Pons (tissue), 1 donor: ENCODE measurements at places on chromosomes 3 and 15.

DNA sequence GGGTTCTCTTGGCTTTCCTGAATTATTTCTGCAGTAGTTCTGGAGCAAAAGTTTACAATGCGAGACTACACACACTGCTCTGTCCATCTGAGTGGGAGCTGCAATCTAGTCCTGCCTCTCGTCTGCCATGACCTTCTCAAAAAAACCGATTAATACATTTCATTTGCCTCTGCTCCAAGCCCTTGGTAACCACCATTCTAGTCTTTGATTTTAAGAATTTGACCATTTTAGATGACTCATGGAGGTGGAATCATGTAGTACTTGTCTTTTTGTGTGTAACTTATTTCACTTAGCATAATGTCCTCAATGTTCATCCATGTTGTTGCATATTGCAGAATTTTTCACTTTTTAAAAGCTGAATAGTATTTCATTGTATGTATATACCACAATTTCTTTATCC lies 356.9 kb downstream of the SV2B start:
- DNase-seq: no peak

DNA sequence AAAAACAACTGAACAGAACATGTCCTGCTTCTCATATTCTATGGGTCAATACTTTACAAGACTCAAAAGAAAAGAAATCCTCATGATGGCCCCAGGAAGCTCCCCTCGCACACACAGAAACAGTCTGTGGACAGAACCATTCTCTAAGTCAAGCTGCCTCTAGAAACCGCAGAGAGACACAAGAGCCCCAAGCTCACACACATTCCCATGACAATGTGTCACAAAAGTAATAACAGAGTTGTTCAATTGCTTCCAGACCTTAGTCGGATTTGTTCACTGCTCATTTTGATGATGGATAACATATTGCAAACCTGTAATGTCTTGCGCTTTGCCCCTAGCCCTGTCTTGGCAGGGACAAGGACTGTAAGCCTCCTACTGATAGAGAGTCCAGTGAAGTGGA lies 60.9 kb downstream of the UMPS start:
- DNase-seq: no peak

DNA sequence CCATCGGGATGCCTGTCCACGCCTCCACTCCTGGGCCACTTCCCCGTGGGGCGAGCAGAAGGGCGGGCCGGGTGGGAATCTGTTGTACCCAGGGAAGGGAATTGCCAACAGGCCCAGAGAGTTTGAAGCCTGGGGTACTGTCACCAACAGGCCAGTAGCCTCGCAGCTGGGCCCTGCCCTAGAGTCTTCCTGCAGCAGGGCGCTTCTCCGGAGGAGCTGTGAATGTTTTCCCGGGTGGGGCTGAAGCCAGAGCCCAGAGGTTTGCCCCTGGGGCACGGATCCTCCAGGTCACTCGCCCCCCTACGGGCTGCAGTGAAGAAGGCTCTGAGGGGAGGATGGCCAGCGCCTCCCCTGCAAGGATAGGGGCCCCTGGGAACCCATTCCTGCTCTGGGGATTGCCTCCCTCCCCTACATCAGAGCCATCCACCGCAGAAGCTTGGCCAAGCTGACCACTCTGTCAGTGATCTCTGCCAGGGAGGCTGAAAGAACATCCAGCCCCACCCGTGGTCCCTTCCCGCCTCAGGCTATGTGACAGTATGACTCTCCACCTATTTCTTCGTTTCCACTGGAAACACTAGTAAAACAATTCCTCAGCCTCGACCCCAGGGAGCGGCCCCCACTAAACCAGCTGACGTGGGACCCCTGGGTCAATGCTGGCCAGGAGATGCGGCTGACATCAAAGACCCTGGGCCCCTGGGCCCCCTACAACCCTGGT lies 16.8 kb downstream of the CIDEC start:
- DNase-seq: no peak

- no peak for DNase-seq
These were observed 172.6 kb upstream of the UMPS start for GRCh38 chr3:124557433-124558232.

GRCh38 chr15:78406016-78406585 lies 31.9 kb upstream of the IREB2 start:
- no peak for DNase-seq

DNA sequence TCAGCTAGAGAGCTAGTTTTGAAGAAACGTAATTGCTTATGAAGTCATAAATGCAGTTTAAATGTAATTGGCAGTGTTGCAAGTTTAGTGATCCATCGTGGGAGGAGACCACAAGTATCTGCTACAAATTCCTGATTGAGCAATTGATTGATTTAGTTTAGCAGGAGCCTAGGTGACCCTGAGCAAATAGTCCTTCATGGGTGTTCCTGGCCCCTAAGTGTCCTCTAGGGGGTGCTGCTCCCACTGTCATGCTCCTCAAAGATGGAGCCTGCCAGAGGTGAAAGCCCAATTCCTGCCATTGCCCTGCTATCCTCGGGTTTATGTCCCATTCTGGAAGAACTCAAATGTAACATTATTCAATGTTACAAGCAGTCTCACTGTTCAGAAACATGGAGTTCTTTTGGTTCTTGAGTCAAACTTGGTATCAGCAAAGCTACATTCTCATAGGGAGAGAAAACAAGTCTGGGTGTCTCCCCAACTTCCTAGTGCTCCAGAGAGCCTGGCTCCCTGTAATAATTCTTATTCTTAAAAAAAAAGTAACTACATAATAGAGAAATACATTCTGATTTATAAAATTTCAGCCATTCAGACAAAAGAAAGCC lies 29.8 kb upstream of the SENP5 start:
- DNase-seq: peak; percentile 54

DNA sequence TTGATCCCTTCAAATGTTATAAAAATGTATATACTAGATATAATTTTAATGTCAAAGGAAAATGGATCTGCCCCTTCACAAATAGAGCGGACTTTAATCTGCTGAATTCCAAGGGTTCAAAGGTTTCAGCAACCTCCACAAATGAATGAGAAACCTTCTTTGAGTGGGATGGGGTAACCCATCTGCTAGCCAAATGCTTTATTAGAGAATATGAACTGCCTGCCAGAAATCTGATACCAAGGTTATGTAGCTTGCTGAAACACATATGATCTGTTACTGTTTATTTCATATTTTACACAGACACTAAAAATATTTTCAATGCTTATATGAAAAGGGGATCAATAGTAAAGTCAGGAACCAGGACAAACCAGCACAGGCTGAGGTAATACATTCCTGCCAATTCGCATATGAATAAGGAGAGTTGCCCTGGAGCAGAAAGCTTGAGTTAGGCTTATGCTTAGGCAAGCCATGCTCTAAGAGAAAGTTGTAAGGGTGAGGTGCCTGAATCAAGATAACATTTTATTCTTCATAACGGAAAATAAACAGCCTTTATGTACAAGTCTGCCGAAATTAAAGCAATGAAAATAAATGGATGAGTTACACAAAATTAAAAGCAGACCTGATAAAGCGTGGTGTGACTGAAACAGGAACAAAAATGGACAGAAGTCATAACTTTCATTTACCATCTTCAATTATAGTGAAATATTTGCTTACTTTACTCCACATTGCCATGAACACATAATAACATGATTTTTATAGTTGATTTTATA lies 26.5 kb downstream of the PLOD2 start:
- no peak for DNase-seq

DNA sequence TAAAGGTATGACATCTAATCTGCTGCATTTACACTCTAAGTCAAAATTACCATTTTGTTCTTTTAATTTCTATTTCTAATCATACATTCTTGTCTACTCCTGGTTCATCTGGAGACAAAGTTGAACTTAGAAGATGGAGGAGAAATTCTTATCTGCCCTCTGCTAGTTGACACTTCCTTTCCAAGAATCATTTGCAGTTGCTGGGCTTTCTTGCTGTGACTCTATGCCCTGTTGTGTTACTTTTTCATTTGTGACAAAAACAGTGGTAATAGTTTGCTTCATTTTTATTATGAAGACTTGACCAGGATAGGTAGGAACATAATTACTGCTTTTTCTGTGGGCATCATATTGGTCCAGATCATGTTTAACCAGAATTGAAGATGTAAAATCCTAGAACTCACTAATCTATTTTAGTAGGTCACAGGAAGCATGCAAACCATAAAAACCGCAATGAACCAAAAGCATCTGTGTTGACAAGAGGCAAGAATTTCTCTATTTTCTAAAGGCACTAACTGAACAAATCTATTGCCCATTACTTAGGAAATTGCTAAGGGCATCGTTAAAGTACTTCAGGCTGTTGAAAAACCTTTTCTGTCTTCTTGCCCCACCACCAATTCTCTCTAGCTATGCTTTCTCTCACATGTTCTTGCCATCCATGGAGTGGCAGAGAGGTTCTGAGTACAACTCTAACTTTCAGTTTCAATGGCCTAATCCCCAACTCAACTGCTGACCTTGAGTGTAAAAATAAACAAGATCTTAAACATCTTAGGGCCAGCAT lies 4.2 kb upstream of the CCR2 start:
- DNase-seq: no peak

DNA sequence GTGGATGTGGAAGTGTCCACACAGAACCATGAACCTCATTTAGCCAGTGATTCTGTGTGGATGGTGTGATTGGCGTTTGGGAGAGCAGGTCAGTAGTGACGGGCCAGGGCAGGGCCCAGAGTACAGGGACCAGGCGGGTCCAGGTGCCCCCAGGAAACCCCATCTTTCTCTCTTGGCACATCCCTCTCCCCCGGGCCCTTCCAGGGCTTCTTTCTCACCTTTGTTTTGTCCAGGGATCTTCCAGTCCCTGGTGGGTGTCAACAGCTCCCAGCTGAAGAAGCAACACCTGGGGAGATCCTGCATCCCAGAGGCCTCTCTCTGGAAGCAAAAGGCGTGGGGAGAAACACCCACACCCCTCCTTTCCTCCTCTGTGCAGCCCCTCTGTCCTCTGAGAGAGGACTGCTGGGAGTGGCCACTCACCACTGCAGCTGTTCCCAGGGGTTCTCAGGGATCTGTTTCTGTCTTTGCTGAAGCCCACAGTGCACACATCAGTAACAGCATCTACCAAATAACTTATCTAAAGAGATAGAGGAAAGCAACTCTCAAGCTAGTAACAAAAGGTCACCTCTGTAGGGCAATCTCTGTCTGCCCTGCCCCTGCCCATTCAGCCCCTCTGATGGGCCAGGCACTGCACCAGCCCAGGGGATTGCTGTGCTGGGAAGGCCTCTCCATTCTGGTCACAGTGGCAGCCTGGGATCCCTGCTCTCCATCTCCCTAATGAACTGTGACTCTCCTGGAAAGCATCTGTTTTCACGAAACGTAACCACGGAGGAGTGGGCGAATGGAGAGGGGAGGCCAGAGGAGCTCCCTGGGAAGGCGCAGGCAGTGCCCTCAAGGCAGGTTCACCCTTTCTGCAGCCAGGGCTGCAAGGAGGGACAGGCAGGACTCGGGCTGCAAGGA lies 98.3 kb upstream of the ALDH1A3 start:
- no peak for DNase-seq

- no peak for DNase-seq
These were observed 117.2 kb downstream of the TLE3 start for GRCh38 chr15:69980341-69981059.

DNA sequence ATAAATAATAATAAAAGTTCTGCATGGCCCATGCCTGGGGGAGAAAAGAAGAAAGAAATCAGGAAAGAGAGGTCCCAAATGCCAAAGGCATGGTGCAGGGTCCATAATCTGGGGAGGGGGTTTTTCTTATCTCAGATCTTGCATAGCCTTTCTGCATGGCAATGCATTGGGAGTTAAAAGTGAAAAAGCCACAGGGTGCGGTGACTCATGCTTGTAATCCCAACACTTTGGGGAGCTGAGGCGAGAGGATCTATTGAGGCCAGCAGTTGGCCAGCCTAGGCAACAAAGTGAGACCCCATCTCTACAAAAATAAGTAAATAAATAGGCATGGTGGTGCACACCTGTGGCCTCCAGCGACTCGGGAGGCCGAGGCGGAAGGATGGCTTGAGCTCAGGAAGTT lies 76.8 kb upstream of the GATA2 start:
- DNase-seq: no peak

- DNase-seq: no peak
These were observed 75.4 kb upstream of the PLXNA1 start for GRCh38 chr3:126907557-126907956.

GRCh38 chr3:185332026-185332735 lies 30.8 kb upstream of the MAP3K13 start:
- peak; percentile 67 for DNase-seq

DNA sequence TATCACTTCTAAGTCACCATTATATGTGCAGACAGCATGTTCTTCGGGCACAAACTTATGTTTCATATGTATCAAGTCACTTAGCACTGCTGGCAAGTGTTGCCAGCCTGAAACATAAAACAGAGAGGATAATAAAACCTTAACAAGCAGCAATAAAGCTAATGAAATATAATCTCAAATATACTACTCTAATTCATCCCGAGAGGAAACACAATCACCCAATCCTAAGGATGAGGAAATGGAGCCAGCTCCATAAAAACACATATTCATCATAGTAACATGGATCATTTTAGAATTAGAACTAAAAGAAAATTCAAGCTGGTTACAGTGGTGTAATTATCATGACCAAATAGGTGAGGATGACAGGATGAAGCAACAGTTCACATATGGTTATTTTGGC lies 1072.7 kb downstream of the EPHA3 start:
- DNase-seq: no peak

DNA sequence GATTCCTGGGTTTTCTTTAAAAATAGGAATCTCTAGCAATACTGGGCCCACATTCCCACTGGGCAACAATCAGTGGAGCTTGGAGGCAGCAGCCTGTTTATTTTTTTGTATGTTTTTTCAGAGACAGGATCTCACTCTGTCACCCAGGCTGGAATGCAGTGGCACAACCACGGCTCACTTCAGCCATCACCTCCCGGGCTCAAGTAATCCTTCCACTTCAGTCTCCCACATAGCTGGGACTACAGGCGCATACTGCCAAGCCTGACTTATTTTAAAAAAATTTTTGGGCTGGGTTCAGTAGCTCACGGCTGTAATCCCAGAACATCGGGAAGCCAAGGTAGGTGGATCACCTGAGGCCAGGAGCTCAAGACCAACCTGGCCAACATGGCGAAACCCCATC lies 29.1 kb upstream of the GNB5 start:
- no peak for DNase-seq

DNA sequence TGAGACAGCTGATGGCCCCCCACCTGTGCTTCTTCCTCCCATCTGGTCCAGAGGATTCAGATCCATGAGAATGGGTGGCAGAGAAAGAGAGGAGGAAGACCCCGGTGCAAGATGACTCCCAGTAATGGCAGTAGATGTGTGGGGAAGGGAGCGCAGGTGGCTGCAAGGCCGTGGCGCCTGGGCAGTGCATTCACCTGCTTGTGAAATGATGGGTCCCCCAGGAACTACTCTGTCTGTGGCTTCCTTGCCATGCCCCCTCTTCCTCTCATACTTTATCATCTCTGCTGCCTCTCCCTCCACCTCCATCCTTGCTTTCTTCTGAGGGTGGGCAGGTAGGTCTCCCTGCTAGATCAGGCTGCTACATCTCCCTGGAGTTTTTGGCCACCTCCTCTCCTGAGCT lies 23.3 kb downstream of the ZNF710 start:
- no peak for DNase-seq

- DNase-seq: no peak
These were observed 958 bp downstream of the GLDN start for GRCh38 chr15:51342227-51342999.

GRCh38 chr3:132753946-132754345 lies 31.7 kb upstream of the NPHP3 start:
- no peak for DNase-seq

- peak; percentile 14 for DNase-seq
These were observed 397.8 kb downstream of the IGSF11 start for GRCh38 chr3:118636841-118637240.

- DNase-seq: no peak
These were observed 189.4 kb downstream of the UBE3A start for GRCh38 chr15:25249236-25250010.

GRCh38 chr3:25648107-25648535 lies 16.6 kb downstream of the TOP2B start:
- DNase-seq: peak; percentile 81
